ENCODE measurements at places on chromosomes 2 and 18. TPM values are rescaled to one million over a fixed set of nuclear protein-coding genes. Genes with fewer than 3 reads are reported as not detected.

The FTCDNL1 gene
- total RNA-seq: 3.1 TPM

The UCN gene
- 5.6 TPM for total RNA-seq

- no peak for DNase-seq
- no peaks in the 10 kb centered on the region for H3K36me3 ChIP-seq
- no peaks in the 10 kb centered on the region for H3K27me3 ChIP-seq
- H3K27ac ChIP-seq: no peak overlapping the region
Observed at GRCh38 chr18:3284501-3284900, 22.6 kb downstream of the MYL12B start.

- no peak overlapping the region for H3K27ac ChIP-seq
- no peaks in the 10 kb centered on the region for H3K27me3 ChIP-seq
- DNase-seq: no peak
- H3K4me3 ChIP-seq: no peak overlapping the region
Observed at GRCh38 chr2:190959911-190960788, 53.8 kb downstream of the STAT1 start.

DNA sequence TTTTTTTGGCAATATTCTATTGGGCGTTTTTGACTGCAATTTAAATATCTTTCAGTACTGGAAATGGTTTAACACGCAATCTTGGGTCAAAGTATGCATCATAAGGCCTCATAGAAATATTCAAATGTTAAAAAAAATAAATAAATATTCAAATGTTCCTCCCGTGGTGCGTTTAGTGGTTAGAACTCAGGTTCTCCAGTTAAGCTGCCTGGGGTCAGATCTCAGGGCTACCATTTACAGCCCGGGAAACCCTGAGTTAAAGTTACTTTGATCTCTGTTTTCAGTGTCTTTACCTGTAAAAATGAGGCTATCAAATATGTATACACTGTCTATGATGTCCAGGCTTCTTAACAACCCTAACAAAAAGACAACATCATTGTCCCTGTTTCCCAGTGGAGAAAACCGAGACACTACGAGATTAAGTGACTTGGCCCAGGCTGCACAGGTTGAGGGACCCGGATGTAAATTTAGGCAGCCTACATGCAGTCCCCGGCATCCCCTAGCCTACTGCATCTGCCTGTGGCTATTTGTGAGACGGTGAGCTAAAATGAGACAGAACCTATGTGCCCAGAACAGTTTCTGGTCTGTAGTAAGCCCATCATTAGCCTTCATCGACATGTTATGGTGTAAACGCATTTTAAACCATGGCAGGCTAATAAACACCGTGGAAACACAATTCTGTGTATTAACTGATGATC lies 1.7 kb downstream of the FHL2 start:
- H3K4me3 ChIP-seq: peak overlapping the region; percentile 98
- H3K27ac ChIP-seq: peak overlapping the region; percentile 86
- H3K36me3 ChIP-seq: no peaks in the 10 kb centered on the region
- no peaks in the 10 kb centered on the region for H3K27me3 ChIP-seq
- DNase-seq: peak; percentile 54

DNA sequence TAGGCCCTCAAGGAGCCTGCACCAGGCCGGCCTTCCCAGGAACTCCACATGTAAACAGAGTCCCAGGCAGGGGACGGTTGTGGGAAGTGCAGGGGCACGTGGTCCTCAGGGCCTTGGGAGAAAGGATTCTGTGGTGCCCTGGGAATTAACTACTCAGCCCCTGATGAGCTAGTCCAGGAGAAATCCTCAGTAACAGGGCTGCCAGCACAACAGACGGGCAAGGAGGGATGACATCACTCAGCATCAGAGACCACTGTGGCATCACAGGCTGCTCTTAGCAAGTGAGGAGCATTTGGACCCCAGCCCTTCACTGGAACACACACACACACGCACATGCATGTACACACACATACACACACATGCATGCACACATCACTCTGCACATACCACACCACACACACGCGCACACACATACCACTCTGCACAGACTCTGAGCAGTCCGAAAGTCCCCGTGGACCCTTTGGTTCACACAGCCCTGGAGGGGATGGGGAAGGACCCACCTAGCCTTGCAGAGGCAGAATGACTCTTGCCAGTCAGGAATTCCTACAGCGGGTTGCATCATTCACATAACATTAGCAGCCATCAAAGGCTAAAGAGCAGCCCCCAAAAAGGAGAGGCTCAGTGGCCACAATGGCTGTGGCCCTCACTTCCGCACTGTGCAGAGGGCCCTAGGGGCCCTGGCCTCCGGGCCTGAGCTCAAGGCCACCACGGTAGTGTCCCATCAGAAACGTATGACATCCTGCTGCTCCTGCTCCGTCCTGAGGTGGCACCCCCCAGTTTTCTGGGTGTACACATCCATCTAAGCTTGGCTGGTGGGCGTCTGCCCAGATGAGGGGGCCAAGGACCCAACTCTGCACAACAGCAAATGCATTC lies 1.9 kb upstream of the NMUR1 start:
- no peak overlapping the region for H3K4me3 ChIP-seq
- peaks cover 2% of the 10 kb centered on the region for H3K4me1 ChIP-seq
- H3K36me3 ChIP-seq: no peaks in the 10 kb centered on the region
- H3K27me3 ChIP-seq: no peaks in the 10 kb centered on the region

- no peak overlapping the region for H3K4me3 ChIP-seq
- H3K4me1 ChIP-seq: peaks cover 3% of the 10 kb centered on the region
- no peak for DNase-seq
- no peak overlapping the region for H3K27ac ChIP-seq
- no peaks in the 10 kb centered on the region for H3K36me3 ChIP-seq
- H3K27me3 ChIP-seq: no peaks in the 10 kb centered on the region
Observed at GRCh38 chr2:65504814-65505697, 72.7 kb upstream of the SPRED2 start.

DNA sequence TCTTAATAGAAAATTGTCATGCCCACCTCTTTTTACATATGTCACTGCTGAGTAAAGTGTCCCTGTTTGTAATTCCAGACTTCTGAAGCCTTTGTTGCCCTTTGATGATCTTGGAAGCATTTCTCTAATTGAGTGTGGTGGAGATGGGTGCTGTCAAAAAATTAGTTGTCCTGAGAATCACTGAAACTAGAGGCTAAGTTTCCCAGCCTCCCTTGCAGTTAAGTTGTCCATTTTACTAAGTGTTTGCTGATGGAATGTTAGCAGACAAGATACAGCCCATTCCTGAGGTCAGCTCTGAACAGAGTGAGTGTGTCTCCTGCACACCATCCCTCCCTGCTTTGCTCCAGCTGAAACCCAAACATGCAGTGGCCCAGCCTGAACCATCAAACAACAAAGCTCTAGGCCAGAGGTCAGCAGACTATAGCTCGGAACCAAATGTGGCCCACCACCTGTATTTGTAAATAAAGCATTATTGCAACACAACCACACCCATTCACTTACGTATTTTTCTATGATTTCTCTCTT lies 28.1 kb upstream of the TMEM177 start:
- no peaks in the 10 kb centered on the region for H3K4me1 ChIP-seq
- H3K27ac ChIP-seq: no peak overlapping the region
- DNase-seq: no peak
- H3K36me3 ChIP-seq: no peaks in the 10 kb centered on the region
- no peak overlapping the region for H3K4me3 ChIP-seq

DNA sequence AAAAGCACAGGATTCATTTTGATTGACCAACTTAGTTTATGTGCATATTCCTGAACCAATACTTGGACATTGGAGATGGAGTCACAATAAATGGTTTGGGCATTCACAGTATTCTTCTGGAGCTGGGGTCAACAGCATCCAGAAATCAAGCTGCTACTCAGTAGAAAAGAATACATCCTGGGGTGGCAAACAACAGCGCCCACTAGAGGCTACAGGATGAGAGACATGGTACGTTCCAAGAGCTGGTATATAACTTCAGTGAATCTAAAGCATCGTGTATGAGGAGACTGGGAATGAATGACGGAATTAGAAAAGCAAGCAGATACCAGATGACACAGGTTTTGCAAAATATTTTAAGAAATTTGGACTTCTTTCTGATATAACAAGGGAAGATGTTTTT lies 142.9 kb upstream of the FIGN start:
- no peak overlapping the region for H3K4me3 ChIP-seq
- DNase-seq: no peak
- H3K4me1 ChIP-seq: no peaks in the 10 kb centered on the region
- H3K27ac ChIP-seq: no peak overlapping the region

DNA sequence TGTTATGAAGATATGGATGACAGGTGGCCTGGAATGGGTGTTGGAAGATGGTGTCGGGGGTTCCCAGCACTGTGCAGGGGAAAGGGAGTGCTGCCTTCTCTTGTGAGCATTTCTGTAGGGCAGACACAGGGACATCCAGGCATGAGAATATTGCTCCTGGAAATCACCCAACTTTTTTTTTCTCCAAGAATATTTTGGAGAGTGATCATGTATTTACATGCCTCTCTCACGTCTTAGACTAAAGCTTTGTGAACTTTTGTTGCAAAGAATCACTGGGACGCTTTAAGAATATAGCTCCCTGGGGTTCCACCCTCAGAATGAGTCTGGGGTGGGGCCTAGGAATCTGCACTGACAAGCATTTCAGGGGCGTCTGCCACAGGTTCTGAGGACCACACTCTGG lies 68.7 kb downstream of the VWA3B start:
- H3K36me3 ChIP-seq: no peaks in the 10 kb centered on the region
- DNase-seq: no peak
- no peak overlapping the region for H3K4me3 ChIP-seq
- no peaks in the 10 kb centered on the region for H3K27me3 ChIP-seq
- H3K4me1 ChIP-seq: no peaks in the 10 kb centered on the region

- peak; percentile 40 for DNase-seq
- H3K4me1 ChIP-seq: peaks cover 12% of the 10 kb centered on the region
- no peak overlapping the region for H3K4me3 ChIP-seq
- peak overlapping the region; percentile 26 for H3K27ac ChIP-seq
- H3K27me3 ChIP-seq: no peaks in the 10 kb centered on the region
Observed at GRCh38 chr2:55862246-55862645, 61.3 kb downstream of the EFEMP1 start.

DNA sequence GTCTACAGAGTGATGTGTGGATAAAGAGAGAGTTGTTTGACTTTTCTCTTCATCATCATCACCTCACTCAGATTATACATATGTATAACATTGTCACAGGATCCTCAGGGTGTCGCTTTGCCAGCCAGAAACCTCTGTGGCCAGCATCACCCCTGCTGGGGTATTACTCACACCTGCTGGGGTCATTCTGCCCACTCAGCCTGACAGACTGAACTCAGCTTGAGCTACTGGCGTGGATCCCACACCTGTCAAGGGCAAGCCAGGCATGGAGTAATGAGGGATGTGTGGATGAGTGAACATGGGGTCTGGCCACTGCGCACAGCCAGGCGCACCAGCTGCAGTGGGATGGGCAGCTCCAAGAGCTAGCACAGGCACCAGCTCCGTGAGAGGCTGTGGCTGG lies 870.6 kb downstream of the CBLN2 start:
- no peak for DNase-seq
- no peaks in the 10 kb centered on the region for H3K27me3 ChIP-seq
- H3K27ac ChIP-seq: no peak overlapping the region
- no peaks in the 10 kb centered on the region for H3K4me1 ChIP-seq
- no peak overlapping the region for H3K4me3 ChIP-seq

- H3K27me3 ChIP-seq: no peaks in the 10 kb centered on the region
- no peak for DNase-seq
- no peaks in the 10 kb centered on the region for H3K36me3 ChIP-seq
- no peak overlapping the region for H3K27ac ChIP-seq
- H3K4me1 ChIP-seq: no peaks in the 10 kb centered on the region
Observed at GRCh38 chr18:374721-375168, 106.9 kb upstream of the THOC1 start.

DNA sequence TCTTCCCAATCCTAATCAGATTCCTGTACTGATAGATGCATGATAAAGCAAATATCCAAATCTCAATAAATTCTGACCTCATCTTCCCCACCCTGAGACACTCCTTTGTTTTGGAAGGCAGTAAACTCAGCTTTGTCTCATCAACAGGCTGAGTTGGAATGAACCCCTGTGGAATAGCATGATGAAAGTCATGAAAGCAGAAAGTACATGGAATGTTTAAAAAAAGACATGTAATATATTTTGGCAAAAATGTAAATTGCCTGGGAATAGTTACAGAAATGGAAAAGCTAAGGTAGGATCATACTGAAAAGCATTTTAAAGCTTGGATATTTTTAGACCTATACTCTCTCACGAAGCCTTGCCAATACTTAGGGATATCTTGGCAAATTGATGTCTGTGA lies 468.7 kb upstream of the CDH7 start:
- H3K4me1 ChIP-seq: no peaks in the 10 kb centered on the region
- no peaks in the 10 kb centered on the region for H3K36me3 ChIP-seq
- H3K27ac ChIP-seq: no peak overlapping the region
- H3K27me3 ChIP-seq: no peaks in the 10 kb centered on the region
- DNase-seq: no peak

DNA sequence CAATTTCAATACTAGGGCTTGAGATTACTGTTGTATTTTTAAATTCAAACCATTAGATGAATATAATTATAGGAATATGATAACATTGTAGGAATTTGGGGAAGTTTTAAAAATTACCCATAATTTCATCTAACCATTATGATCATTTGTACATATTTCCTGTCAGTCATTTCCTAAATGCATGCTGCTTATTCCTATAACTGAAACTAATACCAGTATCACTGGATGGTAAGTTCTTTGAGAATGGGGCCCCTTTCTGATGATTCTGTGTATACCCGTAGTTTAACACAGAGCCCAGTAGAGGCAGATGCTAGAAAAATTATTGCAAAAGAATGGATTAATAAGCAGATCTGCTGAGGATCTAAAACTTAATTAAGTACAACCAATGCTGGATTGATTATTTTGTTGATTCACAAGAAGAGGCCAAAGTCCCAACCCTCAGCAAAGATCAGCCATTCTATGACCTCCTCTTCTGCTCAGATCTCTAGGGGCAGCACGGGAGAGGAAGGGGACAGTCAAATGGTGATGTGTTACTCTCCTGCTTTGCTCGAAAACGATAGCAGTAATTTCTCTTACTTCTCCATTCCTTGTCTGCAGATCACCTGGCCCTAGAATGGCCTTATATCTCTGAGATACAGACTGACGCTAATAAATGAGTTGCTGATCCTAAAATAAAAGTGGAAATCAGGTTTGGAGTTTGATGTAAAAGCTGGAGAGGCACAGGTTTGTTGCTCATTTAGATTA lies 69.5 kb upstream of the PELI1 start:
- H3K4me3 ChIP-seq: no peak overlapping the region
- no peaks in the 10 kb centered on the region for H3K4me1 ChIP-seq
- H3K27ac ChIP-seq: no peak overlapping the region
- no peak for DNase-seq
- H3K36me3 ChIP-seq: no peaks in the 10 kb centered on the region

GRCh38 chr2:105763076-105763475 lies 18.4 kb downstream of the NCK2 start:
- DNase-seq: no peak
- peaks cover 20% of the 10 kb centered on the region for H3K4me1 ChIP-seq
- no peaks in the 10 kb centered on the region for H3K27me3 ChIP-seq

GRCh38 chr2:40760071-40760666 lies 308.3 kb upstream of the SLC8A1 start:
- H3K27me3 ChIP-seq: no peaks in the 10 kb centered on the region
- no peak overlapping the region for H3K27ac ChIP-seq
- H3K4me1 ChIP-seq: no peaks in the 10 kb centered on the region
- no peak for DNase-seq
- no peaks in the 10 kb centered on the region for H3K36me3 ChIP-seq
- H3K4me3 ChIP-seq: no peak overlapping the region
